ENCODE measurements at places on chromosomes 1 and 21.

GRCh38 chr1:6603915-6604558 is 1.4 kb upstream of the KLHL21 start:
- DNase-seq, result peak; percentile 80

DNA sequence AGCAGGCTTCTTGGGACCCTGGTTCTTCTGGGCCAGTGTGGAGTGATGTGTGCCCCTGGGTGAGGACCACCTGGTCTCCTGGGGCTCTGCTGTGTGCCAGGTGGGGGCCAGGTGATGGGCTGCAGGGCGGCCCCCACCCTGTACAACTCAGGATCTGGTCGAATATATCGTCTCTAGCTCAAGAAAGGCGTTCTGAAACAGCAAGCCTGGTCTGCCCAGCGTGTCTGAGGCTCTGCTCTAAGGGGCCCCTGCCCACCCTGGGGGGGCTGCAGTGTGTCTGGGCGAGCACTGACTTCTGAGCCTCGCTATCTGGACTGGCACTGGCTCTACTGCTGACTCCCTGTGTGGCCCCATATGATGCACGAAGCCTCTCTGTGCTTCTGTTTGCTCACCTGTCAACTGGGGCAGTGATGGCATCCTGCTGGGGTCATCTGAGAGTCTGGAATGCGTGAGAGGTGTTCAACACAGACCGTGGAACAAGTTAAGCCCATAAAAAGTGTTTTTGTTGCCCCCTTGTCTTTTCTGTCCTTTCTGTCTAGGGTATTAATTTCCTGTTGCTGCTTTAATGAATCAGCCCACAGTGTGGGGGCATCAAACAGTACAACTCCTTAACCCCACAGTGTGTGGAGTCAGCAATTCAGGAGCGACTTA is 56.0 kb upstream of the TRAPPC10 start:
- no peak for DNase-seq

DNA sequence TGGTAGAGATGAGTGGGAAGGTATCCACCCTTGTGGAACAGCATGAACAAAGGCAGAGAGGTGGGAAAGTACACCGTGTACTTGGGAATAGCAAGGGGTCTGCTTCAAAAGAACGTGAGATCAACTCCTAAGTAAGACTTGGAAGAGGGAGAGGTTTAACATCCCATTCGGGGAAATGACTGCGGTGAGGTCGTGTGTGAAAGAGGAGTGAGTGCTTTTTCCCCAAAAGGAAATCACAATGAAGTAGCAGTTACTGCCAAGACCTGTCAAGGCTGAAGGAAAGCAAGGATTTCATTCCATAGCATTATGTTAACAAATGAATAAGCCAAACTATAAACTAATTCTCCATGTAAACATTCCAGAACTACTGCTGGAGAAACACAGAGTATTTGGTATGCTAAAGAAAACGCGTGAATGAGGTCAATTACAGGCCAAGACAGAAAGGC is 20.0 kb upstream of the SYDE2 start:
- DNase-seq, result no peak

GRCh38 chr1:225748529-225748928 is 29.1 kb upstream of the SRP9 start:
- DNase-seq, result no peak

- no peak for DNase-seq
These were observed 133.4 kb upstream of the LYPLAL1 start for GRCh38 chr1:219040291-219040690.

DNA sequence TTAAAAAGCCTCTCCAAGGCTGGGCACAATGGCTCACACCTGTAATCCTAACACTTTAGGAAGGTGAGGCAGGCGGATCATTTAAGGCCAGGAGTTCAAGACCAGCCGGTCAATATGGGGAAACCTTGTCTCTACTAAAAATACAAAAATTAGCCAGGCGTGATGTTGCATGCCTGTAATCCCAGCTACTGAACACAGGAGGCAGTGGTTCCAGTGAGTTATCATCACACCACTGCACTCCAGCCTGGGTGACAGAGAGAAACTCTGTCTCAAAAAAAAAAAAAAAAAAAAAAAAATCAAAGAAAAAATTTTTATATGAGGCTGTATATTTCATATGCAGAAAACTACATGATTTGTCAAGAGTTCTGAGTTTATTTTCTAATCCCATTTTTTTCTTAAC is 1107.1 kb upstream of the TMPRSS15 start:
- no peak for DNase-seq

DNA sequence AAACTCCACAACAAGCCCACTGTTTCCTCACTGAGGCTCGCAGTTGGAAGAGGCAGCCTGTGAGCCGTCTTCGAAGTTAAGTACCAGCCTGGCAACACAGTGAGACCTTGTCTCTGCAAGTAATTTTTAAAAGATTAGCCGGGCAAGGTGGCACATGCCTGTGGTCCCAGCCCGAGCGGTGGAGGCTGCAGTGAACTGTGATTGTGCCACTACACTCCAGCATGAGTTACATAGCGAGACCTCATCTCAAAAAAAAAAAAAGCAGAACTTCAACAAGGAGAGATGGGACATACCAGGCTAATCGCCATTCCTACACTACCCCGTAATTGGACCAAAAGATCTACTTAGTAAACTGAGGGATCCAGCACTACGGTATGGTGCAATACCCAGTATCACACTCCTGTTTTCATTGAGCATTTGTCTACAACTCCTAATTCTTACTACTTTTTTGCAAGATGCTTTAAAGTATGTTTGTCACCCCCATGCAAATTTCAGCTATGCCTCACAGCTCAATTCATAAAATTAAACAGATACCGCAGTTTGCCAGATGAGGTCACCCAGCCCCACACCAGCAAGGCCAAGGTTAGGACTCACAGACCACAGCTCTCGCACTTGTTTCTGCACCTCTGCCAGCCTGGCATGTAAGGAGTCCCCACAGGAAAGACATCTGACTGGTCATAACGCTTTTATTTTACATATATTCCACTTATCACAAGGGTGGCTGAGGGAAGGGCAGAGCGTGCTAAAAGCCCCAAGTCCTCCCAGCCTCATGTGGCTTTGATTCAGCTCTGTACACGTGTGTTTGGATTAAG is 21.0 kb downstream of the SDE2 start:
- DNase-seq, result no peak

GRCh38 chr1:5349526-5349925 is 642.7 kb downstream of the NPHP4 start:
- DNase-seq, result no peak

DNA sequence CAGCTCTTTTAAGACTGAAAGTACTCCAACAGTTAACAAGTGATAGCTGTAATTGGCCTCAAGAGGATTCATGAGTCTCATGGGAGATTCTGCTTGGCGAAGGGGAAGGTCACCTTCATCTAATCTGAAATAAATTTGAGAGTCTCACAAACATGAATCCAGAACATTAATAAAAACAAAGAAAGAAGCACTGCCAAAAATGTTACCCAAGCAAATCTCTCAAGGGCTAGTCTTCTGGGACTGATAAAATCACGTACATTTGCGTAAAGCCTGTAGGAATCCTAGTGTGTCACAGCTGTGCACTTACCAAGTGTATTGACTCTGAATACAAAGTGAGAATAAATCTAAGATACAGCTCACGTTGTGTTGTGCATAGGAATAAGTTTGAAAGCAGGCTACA is 21.2 kb upstream of the NUF2 start:
- DNase-seq, result no peak

GRCh38 chr21:42245331-42246193 is 26.6 kb downstream of the ABCG1 start:
- DNase-seq, result no peak
